Epithelial cell of proximal tubule (primary cell): ENCODE measurements at places on chromosomes 4 and X. TPM values are rescaled to one million over a fixed set of nuclear protein-coding genes. Genes with fewer than 3 reads are reported as not detected.

DNA sequence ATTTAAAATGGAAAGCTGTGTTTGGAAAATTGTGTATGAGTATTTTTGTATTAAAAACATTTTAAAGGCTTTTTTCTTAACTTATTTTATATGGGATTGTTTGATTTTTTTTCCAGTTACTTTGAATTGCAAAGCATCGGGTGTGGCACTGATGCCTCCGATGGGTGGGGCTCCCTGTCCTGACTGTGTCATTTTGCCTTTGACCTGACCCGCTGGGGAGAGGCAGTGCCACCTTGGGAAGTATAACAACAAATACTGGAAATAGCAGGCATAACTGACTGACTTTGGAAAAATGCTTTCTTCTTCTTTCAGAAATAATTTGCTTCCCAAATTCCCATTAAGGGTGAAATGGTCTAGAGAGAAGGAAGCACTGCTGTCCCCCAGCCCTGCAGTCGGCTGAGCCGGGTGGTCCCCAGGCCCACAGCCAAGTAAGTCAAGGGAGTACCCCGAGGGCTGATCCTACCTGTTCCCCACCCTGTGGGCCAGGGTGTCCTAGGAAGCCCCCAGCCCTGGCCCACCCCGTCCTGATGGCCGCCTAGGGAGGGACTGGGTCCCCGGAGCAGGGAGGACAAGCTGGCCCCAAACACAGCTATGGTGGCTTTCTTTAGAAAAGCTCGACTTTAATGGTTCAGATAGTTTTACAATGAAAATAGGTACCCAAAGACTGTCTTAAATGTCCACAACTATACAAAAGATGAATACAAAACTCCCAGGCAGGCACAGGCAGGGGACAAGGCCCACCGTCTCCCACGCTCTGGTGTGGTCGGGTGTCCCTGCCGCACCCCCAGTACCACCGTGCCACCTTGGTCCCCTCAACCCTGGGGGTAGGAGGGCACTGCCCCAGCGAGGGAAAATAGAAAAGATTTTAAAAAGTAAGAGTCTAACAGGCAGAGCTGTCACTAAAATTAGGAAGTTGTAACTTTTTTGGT lies 26.4 kb downstream of the NELFA start:
- DNase-seq, result no peak

GRCh38 chr4:38563707-38564495 lies 100.1 kb upstream of the KLF3 start:
- DNase-seq, result no peak

DNA sequence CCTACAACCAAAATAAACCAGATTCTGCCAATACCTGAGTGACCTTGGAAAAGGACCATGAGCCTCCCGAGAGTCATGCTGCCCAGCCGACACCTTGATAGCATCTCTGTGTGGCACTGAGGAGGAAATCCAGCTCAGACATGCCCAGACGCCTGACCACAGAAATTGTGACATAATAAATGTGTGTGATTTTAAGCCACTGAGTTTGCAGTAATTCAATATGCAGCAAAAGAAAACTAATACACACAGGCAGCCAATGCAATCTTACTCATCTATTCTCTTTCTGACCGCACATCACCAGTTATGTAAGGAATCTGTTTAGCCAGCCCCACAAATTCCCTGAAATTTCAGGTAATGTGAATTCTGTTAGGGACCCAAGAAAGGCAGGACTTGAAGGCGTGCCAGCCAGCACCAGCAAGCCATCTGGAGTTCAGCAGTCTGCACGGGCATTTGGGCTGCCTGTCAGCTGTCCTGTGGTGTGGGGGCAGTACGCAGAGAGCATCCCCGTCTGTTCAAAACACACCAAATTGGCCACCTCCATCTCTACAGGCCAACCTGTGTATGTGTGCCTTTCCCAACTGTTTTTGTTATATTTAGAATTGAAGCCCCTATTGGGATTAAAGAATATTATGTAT lies 176.4 kb downstream of the NLGN4X start:
- DNase-seq, result no peak

GRCh38 chr4:125062115-125063050 lies 252.4 kb upstream of the FAT4 start:
- no peak for DNase-seq

DNA sequence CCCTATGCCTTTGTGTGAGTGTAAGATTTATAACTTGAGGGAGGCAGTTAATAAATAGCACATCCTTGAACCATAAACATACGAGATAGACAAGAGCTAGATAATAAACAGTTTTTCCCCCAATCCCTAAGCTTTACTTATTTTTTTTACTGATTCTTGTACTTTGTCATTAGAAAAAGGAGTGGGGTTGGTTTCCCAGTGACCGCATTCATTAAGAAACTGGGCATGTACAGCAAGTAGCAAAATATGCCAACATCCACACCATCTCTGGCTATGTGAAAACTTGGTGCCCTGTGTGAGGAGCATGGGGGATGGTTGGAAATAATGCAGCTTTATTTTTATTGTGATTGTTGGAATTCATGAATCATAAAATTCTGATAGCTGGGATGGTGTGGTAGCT lies 176.2 kb downstream of the CBR4 start:
- no peak for DNase-seq

- no peak for DNase-seq
Measured at GRCh38 chr4:90603540-90603939, 476.3 kb downstream of the CCSER1 start.

DNA sequence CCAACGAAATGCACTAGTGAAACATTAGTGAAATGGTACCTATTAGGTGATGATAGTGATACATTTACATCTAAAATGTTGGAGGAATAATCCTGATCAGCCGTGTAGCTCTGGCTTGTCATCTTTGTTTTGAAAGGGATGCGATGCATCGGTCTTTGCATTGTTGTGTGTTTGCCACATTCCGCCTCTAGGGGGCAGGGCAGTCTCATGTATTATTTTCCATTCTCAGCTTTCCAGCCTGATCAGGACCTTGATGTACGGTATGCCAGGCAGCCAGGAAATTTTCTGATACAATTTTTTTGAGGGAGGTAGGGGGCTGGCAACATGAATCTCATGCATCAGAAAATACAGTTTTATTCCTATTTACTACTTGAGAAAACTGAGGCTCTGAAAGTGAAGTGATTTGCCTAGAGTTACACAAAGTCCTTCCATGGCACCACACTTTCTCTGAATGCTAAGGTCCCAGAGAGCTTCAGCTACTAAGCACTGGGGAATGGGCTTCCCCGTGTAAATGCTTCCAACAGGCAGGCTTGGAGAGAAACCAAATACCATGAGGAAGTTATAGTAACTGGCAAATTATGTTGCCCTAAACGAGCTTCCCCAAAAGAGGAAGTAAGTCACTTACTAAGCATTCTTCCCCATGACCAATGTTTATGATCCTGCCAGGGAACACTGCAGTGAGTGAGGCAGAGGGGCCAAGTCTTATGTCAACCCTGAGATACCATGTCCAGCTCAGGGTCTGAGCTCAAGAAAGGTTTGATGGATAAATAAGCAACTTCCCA lies 31.8 kb upstream of the IQSEC2 start:
- no peak for DNase-seq

GRCh38 chrX:106931831-106932491 lies 11.8 kb downstream of the CLDN2 start:
- no peak for DNase-seq

GRCh38 chrX:10172877-10173276 lies 16.1 kb downstream of the CLCN4 start:
- no peak for DNase-seq

DNA sequence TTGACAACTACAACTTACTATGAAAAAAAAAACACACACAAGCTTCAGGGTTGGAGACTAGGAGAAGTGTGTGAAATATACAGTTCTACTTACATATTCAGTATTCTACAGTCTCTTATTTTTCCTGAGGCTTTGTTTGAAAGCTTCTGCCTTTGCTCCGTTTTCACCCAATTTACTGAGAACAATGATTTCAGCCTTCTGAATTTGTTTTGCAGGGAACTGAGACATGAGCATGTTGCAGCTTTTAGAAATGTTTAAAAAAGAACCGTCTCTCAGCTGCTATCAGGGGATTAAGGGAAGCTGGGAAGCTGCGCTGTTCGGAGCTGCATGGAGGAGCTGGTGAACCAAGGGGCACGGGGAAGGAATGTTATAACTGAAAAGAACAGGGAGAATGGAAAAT lies 85.7 kb downstream of the QDPR start:
- no peak for DNase-seq

- no peak for DNase-seq
Measured at GRCh38 chr4:26386386-26386785, 65.6 kb downstream of the RBPJ start.

DNA sequence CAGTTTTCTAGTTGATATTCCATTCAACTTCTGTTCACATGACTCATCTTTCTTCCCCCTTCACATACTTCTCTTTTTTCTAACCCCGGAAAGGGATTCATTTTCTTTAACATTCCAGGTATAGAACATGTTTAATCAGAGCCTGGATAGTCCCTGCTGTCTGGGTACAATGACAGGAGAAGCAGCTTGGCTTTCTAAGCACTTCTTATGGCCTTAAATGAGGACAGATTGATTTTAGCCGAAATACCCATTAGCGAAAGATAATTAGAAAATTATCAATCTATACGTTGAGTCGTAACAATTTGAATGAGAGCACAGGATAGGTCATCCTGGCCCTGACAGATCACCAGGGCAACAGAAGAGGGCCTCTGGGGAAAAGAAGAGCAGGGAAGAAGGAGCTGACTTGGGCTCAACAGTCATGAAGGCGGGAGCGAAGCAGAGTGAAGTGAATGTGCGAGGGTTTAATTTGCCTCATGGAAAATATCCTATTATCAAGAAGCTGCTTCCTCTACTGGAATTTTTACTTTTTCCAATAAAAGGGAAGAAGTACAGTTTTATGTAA lies 62.2 kb downstream of the PPP1R2C start:
- DNase-seq, result no peak

- DNase-seq, result no peak
Measured at GRCh38 chr4:94508296-94508695, 56.6 kb downstream of the PDLIM5 start.

XPNPEP2 gene
- total RNA-seq, result not detected in 2 replicates

SULT1B1 gene
- total RNA-seq, result not detected in 2 replicates

PNMA6F gene
- total RNA-seq, result not detected in 2 replicates

OCIAD1 gene
- total RNA-seq, result 102 and 165 TPM in 2 replicates

FAM241A gene
- 1.1 and 1.4 TPM in 2 replicates for total RNA-seq

LRP2BP gene
- 0.06 and 0.14 TPM in 2 replicates for total RNA-seq

FRMD7 gene
- not detected in 2 replicates for total RNA-seq

BMP3 gene
- 0.06 TPM in 1 of 2 replicates, not detected in the other for total RNA-seq

EDA2R gene
- total RNA-seq, result 1.0 and 3.9 TPM in 2 replicates

WFS1 gene
- total RNA-seq, result 11.6 and 12.9 TPM in 2 replicates
